Activated CD4-positive, alpha-beta T cell treated with anti-CD3 and anti-CD28 coated beads for 1 hour (primary cell): ENCODE measurements at places on chromosomes 3 and 15.

DNA sequence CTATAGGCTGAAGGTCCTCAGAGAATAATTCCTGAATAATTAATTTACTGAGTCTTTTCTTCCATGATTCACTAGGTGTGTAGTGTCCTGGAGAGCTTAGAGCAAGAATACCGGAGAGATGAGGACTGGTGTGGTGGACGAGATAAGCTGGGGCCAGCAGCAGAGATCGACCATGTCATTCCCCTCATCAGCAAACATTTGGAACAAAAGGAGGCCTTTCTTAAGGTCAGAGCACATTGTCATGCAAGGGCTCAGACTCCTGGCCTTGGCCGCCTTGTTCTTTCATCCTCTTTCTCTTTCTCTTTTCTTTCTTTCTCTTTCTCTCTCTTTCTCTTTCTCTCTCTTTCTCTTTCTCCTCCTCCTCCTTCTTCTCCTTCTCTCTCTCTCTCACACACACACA lies 291.4 kb upstream of the UMPS start:
- DNase-seq, result no peak

DNA sequence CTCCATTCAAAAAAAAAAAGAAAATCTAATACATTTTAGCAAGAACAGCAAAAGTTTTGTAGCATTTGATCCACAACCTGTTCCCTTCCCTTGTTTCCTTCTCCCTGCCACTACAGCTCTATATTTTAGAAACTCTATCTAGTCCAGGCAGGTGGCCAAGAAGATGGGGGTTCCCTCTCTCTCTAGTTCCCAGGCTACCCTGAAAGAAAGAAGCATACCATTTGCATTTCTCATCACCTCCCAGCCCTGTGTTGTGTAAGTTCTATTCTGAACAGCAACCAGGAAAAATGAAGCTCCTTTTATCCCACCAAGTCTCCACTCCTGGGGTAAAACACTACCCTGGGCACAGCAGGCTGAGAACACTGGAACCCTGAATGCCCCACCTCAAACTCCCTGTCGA lies 100.0 kb downstream of the PCCB start:
- no peak for DNase-seq

GRCh38 chr15:101042320-101042719 lies 123.2 kb downstream of the LRRK1 start:
- no peak for DNase-seq

DNA sequence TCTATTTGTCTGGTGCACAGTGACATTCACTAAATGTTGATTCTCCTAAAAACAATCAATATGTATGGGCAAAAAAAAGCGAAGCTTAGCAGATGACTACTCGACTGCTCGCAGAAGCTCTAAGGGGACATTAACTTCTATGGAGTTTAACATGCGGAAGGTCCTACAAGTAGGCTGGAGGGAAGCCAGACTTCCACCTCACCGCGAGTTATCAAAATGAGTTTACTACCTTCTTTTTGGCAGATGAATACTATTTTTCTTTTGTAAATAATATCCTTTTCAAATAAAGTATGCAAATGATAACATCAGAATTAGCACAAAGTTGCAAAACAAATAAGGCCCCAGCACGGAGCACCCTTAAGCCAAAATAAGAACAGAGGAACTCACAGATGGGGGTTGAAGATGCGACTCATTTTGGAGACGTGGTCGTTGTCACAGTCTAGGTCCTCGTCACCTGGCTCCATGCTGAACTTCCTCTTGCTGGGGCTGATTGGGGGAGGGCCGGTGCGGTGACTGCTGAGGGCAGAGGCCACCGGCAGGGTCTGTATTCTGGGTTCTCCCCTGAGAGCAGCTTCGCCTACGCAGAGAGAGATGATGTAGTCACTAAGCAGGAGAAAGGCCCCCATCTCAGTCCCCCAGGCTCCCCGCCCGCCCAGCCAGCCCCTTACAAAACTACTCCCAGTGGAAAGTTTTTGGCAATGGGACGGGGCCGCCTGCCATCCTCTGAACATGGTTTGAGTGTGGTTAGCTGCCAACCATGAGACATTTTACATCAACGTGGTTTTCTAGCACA lies 42.1 kb downstream of the VGLL4 start:
- DNase-seq, result no peak

DNA sequence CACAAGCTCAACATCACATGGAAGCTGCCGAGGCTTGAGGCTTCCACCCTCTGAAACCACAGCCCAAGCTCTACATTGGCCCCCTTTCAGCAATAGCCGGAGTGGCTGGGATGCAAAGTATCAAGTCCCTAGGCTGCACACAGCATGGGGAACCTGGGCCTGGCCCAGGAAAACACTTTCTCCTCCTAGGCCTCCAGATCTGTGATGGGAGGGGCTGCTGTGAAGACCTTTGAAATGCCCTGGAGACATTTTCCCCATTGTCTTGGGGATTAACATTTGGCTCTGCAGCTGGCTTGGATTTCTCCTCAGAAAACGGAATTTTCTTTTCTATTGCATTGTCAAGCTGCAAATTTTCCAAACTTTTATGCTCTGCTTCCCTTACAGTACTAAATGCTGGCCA lies 18.2 kb downstream of the HRG start:
- DNase-seq, result no peak

DNA sequence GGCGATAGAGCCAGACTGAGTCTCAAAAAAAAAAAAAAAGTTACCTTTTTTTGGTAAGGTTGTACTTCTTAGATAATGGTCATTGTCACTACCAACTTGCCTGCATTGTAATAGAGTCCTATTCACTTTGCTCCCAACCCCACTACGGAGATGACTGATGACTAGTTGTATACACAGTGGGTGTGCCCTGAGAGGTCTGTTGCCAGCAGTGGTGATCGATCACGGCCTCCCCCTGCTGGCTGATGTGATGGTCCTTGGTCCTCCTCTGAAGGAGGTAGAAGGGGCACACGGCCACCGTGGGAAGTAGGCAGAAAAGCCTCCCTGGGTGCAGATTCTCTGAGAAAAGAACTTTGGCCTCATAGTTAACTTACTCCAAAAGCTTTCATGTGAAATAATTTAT lies 10.7 kb downstream of the GCNT3 start:
- DNase-seq, result no peak

- DNase-seq, result no peak
Observed at GRCh38 chr3:115359536-115359935, 212.4 kb upstream of the ZBTB20 start.

DNA sequence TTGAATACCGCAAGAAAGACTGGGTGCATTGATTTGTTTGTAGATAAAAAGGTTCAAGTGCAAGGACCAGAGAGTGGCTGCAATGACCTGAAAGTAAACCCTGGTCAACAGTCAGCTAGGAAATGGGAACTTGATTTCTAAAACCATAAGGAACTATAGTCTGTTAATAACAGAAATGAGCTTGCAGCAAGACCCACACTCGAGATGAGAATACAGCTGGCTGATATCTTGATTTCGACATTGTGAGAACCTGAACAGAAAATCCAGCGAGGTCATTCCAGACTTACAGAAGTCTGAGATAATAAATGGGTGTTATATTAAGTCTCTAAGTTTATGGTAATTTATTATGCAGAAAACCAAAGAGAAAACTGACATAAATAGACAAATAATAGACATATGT lies 177.3 kb downstream of the NFKBIZ start:
- DNase-seq, result no peak

GRCh38 chr3:141006344-141006743 lies 44.8 kb upstream of the SPSB4 start:
- DNase-seq, result no peak

DNA sequence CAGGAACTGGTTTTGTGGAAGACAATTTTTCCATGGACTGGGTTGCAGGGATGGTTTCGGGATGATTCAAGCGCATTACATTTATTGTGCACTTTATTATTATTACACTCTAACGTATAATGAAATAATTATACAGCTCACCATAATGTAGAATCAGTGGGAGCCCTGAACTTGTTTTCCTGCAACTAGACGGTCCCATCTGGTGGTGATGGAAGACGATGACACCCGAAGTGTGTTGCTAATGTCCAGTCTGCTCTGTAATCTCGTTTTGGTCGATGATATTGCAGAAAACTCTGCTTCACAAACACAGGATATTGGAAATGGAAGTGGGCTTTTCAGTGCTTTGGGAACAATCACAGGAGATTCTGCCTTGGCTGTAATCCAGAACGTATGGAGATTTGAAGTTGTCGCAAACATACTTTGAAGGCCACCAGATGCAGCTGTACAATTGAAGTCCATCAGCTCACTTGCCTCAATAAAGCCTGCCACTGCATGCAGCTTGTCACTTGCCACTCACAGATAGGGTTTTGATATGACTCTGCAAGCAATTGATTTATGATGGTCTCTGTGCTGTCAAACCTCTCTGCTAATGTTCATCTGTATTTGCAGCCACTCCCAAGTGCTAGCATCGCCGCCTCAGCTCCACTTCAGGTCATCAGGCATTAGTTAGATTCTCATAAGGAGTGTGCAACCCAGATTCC lies 141.7 kb downstream of the TJP1 start:
- DNase-seq, result no peak

GRCh38 chr15:67042551-67043142 lies 22.8 kb upstream of the SMAD3 start:
- DNase-seq, result no peak

- DNase-seq, result no peak
Observed at GRCh38 chr3:97658668-97659285, 105.8 kb upstream of the ARL6 start.
